ENCODE measurements at places on chromosomes 6 and 20. TPM values are rescaled to one million over a fixed set of nuclear protein-coding genes. Genes with fewer than 3 reads are reported as not detected.

SLPI gene
- total RNA-seq: 137 TPM

SYNDIG1 gene
- total RNA-seq: not detected

NFATC2 gene
- total RNA-seq: 4.1 TPM

DLK2 gene
- total RNA-seq: not detected

SNAI1 gene
- total RNA-seq: 7.7 TPM

RAB44 gene
- 2.4 TPM for total RNA-seq

OPRM1 gene
- not detected for total RNA-seq

PACSIN1 gene
- not detected for total RNA-seq

PEX6 gene
- total RNA-seq: 22.1 TPM

Measured in omental fat pad (tissue), 4 donors.